ENCODE measurements at places on chromosomes 1 and 21.

- peak; percentile 4 for DNase-seq
These were observed 618 bp downstream of the JAM2 start for GRCh38 chr21:25639551-25640201.

DNA sequence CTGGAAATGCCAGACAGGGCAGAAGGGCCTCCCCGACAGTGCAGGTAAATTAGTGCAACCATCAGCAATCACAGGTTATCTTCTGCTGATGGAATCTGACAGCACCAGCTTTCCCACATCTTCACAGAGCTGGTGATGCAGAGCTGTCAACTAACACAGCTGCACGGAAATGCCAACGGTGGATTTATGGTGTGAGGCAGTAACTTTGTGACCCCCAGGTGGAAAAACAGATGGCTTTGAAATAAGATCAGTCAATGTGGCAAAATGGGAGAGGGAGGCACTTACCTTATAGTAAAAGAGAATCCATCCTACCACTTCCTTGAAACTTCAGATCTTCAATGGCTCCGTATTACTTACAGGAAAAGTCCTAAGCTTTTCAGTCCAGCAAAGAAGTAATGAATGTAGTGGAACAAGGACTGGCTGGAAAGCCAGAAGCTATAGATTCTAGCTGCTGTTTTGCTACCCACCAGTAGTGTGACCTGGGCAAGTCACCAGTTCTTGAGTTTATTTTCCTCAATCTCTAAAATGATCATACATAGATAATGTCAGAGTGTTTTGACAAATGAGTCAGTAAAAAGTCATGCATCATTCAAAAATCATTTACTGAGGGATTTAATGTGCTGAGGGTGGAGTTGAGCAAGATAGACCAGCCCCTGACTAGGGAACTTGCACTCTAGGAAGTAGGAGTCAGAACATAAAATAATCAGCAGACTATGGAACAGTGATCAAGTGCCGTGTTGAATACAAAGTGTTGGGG lies 245.7 kb upstream of the JUN start:
- DNase-seq, result no peak

DNA sequence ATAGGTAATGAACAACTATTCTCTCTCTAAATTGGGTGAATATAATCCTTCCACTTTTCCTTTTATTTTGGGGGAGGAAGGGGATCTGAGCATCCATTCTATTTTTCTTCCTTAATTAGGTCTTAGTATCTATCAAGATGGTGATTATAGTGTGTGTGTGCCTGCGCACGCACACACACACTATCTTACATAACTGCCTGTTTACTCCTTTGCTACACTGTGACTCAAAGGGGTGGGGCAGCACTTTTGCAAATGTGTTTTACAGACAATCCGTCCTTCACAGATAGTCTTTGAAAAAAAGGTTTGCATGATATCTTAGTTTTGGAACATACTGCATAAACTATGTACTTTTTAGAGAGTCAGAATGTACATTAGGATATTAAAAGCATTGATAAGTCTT lies 191.5 kb downstream of the SDCCAG8 start:
- no peak for DNase-seq

DNA sequence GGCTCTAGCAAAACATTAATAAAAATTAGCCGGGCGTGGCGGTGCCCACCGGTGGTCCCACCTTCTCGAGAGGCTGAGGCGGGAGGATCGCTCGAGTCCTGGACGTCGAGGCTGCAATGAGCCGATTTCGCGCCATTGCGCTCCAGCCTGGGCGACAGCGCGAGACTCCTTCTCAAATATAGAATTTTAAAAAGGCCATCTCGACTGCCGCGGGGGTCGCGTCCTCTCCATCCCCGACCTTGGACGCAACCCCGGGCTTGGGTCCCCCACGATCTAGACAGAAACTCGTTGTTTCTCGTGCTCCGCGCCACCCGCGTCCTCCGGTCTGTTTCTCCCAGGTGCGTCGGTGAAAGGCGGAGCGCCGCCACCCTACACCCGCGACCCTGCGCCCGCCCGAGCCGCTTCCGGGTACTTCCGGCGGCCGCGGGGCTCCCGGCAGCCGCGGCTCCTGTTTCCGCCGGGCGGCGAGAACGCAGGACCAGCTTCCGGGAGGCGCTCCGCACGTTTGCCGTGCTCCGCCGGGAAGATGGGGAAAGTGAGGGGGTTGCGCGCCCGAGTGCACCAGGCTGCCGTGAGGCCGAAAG lies at the start of gene SLX9:
Gene SLX9, plus strand, starts transcription at position 498 of the 584 bp plus-strand sequence. Its CDS starts 29 bp downstream, at position 527.
- peak; percentile 55 for DNase-seq

GRCh38 chr21:46087641-46088040 lies 10.3 kb upstream of the COL6A2 start:
- no peak for DNase-seq

- no peak for DNase-seq
These were observed 13.0 kb downstream of the FMO1 start for GRCh38 chr1:171261336-171261735.

DNA sequence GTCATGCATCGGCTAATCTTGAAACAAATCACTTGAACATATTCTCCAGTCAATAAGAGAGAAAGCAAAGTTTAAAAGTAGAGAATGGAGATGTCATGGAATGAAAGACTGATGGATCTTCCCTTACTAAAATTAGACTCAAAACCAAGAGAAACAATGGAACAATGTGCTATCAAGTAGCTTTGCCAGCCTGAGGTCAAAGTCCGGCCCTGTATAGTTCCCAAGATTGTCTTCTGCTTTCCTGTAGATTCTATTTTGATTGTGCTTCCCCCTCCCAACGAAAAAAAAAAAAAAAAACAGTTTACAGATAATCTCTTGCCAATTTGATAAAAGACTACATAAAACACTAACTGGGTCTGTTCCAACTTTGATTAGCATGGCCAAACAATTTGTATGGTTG lies 40.8 kb upstream of the KIRREL1 start:
- no peak for DNase-seq

DNA sequence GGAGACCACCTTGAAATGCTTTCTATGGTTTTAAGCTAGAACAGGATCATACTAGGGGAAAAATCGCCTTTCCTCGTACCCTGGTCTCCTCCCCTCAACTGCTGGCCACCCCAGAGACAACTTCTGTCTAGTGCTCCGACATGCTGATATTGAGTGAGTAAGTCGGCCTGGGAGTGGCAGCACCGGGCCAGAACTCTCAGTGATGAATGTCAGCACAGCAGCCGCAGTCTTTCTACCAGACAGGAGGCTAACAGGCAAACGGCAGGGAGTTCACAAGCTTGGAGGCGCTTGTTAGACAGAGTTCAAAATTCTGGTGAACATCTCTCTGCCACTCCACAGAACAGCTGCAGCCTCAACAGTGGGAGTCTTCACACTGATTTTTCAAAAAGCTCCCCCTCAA lies 716.9 kb downstream of the ADGRL2 start:
- DNase-seq, result no peak

GRCh38 chr1:235018161-235018560 lies 110.5 kb downstream of the TOMM20 start:
- no peak for DNase-seq

GRCh38 chr1:29332204-29332603 lies 95.9 kb downstream of the PTPRU start:
- no peak for DNase-seq

GRCh38 chr1:234696148-234696576 lies 86.2 kb upstream of the IRF2BP2 start:
- no peak for DNase-seq

DNA sequence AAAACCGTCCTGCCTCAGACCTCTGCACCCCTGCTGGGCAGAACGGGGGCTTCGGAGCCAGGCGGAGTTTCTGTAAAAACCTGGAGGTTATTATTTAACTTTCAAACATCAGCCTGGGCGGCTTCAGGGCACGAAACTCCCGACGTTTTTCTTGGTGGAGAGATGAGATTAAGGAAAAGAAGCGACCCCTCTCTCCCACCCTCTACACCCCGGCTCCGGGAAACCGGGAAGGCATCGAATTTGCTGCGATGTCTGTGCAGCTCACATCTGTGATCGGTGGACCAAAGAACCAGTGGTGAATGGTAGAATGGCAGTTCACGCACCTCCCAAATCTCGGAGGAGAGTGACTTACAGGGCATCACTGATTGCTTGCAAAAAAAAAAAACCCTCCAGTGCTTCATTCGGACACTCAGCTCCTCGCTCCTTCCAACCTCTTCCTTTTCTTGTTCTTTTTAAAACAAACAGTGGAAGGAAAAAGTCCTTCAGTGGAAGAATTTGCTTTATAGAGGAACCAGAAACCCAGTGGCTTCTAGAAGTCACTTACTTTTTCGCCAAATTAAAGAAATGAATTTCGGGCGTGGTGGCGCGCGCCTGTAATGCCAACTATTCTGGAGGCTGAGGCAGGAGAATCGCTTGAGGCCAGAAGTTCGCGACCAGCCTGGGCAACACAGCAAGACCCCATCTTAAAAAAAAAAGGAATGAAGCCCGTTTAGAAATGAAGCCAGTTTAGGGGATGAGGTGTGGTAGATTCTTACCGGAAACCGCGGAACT lies 884 bp downstream of the PHACTR4 start:
- no peak for DNase-seq

- no peak for DNase-seq
These were observed 12.3 kb upstream of the RGS4 start for GRCh38 chr1:163056831-163057230.

DNA sequence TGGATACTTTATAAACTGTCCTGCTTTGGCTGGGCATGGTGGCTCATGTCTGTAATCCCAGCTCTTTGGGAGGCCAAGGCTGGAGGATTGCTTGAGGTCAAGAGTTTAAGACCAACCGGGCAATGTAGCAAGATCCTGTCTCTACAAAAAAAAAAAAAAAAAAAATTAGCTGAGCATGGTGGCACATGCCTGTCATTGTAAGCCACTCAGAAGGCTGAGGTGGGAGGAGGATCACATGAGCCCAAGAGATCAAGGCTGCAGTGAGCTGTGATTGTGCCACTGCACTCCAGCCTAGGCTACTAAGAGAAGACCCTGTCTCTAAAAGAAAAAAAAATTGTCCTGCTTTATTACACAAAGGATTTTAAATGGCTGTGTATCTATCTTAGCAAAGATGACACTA lies 95.2 kb downstream of the LBR start:
- no peak for DNase-seq

GRCh38 chr21:32548978-32549377 lies 36.3 kb downstream of the TCP10L start:
- DNase-seq, result no peak

GRCh38 chr1:32754317-32755097 lies 51.9 kb upstream of the SYNC start:
- no peak for DNase-seq

- DNase-seq, result no peak
These were observed 23.1 kb downstream of the SLC35A3 start for GRCh38 chr1:99992760-99993467.

DNA sequence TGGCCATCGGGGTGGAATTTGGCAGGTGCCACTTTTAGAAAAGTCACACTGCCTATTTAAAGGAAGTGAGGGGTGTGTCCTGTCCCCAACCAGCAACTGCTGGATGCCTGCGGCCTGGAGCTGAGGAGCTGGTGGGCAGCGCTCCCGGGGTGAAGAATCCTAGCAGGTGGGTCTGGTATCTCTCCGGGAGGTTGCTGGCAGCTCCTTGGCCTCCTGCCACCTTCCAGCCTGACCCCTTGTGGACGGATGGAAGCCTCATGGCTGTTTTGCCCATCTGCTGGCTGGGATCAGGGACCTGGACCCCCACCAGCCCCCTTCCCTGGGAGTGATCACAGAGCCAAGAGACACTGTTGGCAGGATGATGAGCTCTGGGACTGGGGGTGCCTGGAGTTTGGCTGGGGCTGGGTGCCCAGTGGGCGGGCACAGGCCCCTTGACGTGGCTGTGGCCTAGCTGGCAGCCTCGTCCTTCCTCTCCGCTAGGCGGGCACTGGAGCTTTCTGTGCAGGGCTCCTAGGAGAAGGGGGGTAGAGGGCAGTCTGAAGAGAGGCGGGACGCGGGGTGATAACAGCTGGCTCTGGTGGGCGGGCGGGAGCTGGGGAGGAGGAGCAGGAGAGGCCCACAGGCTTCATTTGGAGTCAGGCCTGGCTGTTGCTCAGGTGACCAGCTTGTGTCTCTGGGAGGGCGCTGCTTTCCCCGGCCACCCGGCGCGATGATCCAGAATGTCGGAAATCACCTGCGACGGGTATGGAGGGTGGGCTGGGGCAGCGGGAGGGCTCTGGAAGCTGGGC lies at the start of gene ACOT11:
Gene ACOT11, plus strand, starts transcription at position 628 of the 788 bp plus-strand sequence. Its CDS starts 82 bp downstream, at position 710.
- DNase-seq, result no peak

DNA sequence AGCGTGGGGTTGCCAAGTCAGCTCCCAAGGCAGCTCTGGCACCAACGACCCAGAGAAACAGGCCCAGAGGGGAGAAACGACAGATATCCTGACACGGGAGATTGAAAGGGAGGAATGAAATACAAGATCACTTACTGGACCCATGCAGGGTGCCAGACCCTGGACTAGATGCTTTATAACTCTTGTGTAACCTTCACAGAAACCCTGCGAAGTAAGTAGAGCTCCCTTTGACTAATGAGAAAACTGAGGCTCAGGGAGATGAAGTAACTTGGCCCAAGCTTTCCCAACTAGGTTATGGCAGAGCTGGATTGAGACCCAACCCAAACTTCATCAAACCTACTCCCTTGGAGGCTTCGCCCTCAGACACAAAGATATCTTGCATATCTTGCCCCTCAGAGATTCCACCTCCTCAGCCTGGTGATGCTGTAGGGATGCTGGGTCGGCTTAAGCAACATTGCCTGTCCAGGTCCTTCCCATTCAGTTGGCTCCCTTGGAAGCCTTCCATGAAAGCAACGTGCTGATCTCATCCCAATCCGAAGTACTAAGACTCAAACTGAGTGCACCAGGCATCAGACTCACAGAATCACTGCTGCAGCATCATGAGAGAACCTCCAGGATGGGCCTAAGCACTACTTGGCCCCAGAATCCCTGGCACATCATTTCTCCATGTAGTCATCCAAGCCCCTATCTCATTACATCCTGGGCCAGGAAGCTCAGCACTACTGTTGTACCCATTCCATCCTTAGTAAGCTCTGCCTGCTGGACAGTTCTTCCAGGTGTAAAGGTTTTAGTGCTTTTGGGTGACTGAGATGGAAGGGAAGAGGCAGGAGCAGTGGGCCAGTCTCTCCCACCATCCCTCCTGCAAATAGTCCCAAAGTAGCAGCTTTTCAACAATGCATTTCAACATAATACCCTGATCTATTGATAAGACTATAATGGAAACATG lies 1.1 kb upstream of the IGSF9 start:
- no peak for DNase-seq

DNA sequence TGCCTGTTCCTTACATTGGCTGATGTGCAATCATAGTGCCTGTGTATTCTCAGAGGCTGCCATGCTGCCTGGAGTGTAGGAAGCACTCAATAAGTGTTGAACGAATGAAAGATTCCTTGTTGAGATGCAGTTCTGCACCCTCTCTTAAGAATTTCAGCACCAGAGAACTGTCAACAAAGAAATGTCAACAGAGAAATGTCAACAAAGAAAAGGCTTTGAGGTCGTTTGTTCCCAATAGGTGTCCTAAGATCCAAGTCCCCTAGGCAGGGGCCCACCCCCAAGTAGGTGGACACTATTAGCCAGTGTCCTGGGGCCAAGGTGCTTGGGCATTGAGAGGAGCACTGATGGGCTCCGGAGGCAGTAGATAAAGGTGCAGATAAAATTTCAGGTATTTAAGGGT lies 12.6 kb downstream of the KCND3 start:
- no peak for DNase-seq

Measured in activated CD4-positive, CD25-positive, alpha-beta regulatory T cell (primary cell).